Muscle of arm (tissue), 14 donors: ENCODE measurements at places on chromosomes 12 and 14.

DNA sequence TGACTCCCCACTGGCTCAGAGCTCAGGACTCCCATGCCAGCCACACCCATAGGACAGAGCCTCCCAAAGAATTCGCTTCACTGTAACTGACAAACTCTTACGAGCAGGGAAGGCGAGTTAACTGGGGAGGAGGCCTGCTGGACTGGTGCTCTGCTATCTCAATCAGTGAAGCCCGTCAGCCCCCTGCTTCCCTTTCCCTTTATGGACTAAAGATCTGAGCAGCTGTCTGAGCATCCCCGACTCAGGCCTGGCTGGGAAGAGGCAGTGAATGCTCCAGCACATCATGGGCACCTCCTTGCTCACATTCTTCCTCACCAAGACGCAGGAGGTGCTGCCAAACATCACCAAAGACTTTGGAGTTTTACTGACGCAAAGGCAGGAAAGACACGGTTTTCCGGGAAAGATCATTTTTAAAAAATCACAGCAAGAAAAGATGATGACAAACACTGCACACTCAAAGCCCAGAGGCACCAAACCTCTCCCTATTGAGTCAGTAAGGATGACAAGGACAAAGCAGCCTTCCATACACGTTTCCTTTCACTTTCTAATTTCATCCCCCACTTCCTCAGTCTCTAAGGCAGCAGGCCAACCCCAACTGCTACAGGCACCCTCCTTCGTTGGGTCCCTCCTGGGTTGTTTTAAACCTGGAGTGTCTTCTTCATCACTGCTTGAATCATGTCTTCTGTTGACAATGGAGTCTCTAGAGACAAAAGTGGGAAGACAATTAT is 45.0 kb upstream of the P2RX7 start:
- DNase-seq, result no peak

- DNase-seq, result no peak
These were observed 780.5 kb downstream of the NRXN3 start for GRCh38 chr14:78950649-78951048.

- DNase-seq, result peak; percentile 68
These were observed 4.9 kb upstream of the MTA1 start for GRCh38 chr14:105414456-105415371.

DNA sequence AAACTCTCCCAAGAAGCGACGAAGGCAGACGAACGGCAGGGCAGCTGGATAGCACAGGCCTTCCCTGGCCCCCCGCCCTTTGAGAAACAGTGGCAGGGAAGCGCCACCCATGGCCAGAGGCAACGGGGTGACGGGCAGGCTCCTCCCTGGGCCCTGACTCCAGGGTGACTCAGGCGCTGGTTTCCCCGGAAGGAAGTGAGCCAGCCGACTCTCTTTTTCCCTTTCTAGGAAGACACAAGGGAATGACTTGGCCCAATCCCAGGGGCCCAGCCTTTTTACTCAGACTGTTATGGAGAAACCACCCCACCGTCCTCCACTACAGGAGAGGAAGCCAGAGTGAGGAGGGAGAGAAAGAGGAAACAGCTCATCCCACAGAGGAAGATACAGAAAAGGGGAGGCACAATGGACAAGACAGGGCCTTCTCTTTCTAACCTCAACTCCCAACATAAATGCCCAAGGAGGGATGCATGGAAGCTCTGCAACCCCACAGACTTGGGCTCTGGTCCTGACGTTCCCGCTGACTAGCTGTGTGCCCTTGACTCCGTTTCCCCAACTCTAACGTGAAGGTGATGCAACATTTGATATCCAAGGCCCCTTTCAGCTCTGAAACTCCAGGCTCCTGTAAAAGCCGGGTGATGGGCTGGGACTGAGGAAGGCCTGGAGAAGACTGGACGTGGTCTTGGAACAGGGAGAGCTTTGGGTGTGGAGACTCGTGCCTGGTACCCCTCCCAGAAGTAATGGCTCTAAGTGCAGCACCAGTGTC is 27.9 kb downstream of the ACTN1 start:
- no peak for DNase-seq

- DNase-seq, result no peak
These were observed 137.6 kb downstream of the GRIN2B start for GRCh38 chr12:13843841-13844240.

- no peak for DNase-seq
These were observed 78.2 kb upstream of the GTF2A1 start for GRCh38 chr14:81298911-81299310.

DNA sequence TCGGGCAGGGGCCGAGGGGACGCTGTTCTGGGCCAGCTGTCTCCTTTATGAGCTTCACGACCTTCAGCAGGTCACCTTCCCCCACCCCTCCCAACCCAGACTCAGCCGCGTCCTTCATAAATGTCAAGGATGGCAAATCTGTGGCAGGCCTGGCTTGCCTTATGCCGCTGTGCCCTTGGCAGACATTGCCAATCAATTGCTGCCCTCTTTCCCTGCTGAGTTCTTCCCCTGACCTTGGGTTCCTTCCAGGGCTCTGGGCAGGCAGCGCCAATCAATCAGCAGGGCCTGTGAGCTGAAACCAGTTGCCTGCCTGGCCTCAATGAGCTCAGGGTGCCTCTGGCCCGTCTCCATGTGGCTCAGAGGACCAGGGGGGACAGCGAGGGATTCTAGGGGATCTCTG is 7.7 kb downstream of the FAM222A start:
- no peak for DNase-seq

DNA sequence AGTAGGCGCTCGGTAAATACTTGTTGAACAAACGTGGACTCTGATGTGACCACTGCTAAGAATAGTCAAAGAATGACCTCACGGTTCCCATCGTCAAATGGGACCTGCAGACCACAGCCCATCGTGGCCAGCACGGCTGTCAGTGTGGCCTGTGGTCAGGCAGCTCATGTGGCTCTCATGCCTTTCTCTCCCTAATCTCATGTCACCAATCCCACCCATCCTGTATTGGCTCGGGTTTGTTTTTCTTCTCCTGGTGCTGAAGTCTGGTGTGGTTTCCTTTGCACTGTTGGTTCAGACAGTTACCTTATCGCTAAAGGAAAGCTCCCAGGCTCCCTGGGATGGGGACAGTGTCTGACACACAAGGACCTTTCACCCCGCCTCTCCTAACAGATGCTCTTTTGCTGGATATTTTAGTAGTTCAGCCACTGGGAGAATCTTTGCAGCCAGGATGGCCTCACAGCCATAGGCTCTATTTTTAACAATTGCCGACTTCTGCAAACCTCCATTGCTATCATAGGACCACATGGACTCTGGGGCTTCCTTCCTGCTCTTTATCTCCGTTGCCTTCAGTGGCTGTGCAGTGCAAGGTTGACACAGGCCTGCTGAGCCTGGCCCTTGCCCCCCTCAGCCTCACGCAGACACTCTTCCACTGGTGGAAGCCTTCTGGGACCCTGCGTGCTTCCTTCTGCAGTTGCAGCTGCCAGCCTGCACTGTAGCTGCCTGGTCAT is 293.1 kb upstream of the FKBP4 start:
- no peak for DNase-seq

DNA sequence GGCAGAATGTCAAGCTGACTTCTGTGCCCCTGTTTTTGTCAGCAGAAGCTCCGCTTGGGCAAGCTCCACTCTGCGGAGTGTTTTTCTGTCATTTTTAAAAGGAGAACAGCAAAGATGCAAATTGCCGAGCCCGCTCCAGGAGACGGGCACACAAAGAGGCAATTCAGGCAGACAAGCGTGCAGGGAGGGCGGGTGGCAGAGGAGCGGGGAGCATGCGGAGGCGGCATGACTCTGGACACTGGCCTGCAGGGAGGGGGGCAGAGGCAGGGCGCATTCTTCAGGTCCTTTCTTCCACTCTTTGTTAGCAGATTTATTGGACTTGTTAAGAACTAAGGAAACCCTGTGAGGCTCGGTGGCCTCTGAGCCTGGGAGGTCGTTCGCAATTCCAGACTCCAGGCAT is 187.3 kb upstream of the RMST start:
- no peak for DNase-seq

DNA sequence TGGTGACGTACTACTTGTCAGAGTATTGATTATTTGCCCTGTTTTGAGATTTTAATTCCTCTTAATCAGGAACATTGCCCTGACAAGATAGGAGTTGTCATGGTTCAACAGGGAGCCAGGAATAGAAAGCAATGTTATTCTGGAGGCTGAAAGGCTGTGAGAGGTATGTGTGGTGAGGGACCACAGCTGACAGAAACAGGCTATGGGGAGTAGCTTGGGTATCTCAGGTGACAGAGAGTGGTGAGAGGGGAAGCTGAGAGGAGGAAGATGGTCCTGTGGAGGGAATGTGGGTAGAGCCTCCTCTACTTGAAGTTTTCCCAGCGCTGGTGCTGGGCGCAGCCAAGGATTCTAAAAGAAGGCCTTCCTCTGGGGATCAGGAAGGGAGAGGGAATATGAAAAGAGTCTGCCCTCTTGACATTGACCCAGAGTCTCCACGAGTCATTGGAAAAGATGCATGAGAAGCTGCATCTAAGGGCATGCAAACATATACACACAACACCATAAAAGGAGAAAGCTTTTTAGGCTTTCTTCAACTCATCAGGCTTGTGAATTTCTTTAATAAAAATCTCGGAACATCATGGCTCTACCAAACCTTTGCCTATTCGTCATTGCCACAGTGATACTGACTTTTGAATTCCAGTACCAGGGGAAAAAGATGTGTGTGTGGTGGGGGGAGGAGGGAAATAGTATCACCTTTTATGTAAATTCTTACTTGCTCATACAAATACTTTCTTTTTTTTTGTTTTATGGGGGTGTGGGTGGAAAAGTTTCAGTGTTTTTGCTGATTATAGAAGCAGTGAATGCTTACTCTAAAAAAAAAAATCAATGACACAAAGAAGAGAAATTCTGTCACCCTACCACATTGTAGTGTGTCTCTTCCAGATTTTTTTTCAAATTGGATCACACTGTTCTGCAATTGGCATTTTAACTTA is 39.9 kb upstream of the DHRS7 start:
- DNase-seq, result no peak

- no peak for DNase-seq
These were observed 41.7 kb upstream of the RIN3 start for GRCh38 chr14:92471919-92472318.

DNA sequence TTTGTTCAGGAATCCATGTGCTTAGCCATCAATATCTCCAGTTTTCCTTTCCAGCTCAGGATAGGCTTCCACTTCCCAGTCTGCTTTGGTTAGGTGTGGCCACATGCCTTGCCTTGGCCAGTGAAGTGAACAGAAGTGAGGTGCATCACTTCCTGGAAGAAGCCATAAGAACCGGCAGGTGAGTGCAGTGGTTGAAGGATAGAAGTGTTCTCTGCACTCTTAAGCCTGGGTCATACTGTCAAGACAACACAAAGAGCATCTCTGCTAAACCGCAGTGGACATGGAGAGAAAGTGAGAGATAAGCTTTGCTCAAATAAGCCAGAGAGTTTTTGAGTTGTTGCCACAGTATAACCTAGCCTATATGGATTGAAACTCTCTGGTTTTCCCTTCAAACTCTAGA is 11.4 kb downstream of the GNG2 start:
- DNase-seq, result no peak

DNA sequence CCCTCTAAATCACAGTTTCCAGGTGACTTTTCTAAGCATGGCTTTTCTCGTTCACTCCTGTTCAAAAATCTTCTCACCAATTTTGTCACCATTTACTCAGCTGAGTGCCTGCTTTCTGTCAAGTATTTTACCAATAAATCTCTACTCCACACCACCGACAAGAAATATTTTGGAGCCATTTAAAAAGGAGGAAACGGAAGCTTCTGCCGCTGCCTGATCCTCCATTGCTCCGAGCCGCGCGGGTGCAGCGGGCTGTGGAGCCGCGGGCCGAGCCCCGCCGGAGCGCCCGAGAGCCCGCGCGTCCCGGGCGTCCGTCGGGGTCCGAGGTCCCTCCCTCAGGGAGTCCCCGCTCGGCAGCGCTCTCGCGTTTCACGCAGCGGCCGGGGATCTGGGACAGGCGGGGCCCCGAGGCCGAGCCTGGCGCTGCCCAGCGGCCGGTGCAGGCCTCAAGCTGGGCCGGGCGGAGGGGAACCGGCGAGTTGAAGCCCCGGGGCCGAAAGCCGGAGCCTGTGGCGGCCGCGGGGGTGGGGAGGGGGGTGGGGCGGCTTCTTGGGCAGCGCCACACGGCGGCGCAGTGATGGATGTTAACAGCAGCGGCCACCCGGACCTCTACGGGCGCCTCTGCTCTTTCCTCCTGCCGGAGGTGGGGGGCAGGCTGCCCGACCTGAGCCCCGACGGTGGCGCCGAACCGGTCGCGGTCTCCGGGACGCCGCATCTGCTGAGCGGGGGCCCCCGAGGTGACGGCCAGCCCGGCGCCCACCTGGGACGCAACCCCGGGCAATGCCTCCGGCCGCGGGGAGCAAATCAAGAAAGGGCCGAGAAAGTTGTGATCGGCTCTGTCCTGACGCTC is 1.1 kb upstream of the HEBP1 start:
- DNase-seq, result peak; percentile 66

- DNase-seq, result peak; percentile 54
These were observed 771 bp upstream of the AVPR1A start for GRCh38 chr12:63151623-63152320.

DNA sequence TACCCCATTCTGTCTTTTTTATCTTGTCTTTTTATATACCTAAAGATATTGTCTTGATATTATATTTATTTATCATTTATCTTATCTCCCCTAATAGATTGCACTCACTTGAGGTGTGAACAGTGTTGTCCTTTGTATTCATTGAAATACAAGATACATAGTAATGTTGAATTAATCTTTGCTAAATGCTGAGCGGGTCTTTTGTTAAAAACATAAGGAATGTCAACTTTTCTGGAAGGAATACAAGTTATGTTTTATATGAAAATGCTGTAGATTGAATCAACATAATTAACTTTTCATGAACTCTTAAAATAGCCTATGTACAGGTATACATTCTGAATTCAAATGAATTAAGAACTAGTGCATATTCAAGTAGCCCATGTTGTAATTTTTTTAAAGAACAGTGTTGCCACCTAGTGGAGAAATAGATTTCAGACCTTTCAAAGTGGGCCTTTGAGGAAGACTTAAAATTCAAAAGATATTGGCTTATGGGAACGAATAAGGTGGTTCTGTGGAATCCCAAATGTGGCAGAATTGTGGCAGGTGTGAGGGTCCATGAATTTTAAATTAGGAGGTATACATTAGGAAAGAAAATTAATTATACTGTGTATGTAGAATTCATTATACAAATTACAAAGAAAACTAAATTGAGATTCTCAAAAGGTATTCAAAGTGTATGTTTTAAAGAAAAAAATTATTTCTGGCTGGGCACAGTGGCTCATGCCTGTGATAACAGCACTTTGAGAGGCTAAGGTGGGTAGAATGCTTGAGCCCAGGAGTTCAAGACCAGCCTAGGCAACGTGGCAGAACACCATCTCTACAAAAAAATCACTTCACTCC is 19.1 kb downstream of the BBOF1 start:
- peak; percentile 35 for DNase-seq
